RKO (cell line): ENCODE measurements at places on chromosomes 11 and 22.

- no peak for DNase-seq
Observed at GRCh38 chr22:21014726-21015465, at the start of gene P2RX6. Gene P2RX6 (plus strand): TSS chr22:21015165. CDS start chr22:21015175, 10 bp downstream.

DNA sequence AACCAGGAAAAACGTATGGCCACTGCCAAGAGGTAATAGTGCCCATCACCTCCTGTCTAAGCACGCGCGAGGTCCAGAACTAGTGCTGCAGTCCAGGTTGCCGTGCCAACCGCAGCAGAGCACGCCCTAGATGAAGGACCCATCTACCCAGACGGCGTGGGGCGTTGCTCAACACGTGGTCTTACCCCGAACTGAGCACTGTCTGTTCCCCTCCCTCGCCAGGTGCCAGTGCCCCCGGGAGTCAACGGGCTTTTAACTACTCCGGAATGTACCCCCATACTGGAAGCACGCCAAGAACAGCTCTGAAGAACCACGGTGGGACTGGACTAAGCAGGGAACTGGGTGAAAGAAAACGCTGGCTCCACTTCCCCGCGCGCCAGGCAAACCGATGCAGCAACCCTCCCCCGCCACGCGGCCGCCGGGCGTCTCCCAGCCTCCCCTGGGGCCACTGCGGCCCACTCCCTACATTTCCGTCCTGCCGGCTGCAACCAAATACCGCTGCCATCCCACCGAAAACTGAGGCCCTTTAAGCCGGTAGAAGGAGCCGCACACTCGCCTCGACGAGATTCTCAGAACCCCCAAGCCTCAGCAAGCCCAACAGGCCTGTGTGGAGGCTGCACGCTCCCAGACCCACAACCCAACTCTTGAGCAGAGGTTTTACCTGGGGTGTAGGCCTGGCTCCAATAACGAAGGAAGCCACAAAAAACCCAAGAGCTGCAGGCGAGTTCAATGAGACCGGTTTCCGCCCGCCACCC, at the start of gene HSPA8:
TSS of gene HSPA8 (minus strand) at position 734 of the 755 bp plus-strand sequence. CDS start 812 bp downstream, outside the sequence.
- DNase-seq = peak; percentile 77

GRCh38 chr11:32331098-32331497, 104.2 kb downstream of the WT1 start:
- DNase-seq = no peak

DNA sequence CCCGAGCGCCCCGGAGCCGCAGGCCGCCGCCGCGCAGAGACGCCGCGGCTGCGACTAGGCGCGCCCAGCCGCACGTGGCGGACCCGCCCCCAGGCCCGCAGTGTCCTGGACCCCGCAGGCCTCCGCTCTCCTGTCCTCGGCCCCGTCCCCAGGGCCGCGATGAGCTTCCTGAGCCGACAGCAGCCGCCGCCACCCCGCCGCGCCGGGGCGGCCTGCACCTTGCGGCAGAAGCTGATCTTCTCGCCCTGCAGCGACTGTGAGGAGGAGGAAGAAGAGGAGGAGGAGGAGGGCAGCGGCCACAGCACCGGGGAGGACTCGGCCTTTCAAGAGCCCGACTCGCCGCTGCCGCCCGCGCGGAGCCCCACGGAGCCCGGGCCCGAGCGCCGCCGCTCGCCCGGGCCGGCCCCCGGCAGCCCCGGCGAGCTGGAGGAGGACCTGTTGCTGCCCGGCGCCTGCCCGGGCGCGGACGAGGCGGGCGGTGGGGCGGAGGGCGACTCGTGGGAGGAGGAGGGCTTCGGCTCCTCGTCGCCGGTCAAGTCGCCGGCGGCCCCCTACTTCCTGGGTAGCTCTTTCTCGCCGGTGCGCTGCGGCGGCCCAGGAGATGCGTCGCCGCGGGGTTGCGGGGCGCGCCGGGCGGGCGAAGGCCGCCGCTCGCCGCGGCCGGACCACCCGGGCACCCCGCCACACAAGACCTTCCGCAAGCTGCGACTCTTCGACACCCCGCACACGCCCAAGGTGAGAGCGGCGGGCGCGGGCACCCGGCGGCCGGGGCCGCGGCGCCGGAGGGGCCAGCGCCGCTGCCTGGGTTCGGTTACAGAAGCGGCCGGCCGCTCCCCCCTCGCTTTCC, 528 bp downstream of the WEE1 start:
- no peak for DNase-seq

GRCh38 chr11:15489281-15489680, 374.6 kb downstream of the INSC start:
- DNase-seq = no peak

GRCh38 chr11:62398011-62398994, 20.5 kb upstream of the SCGB1A1 start:
- DNase-seq = no peak
